Ascending aorta (tissue), 2 donors: ENCODE measurements at places on chromosomes 7 and 10.

DNA sequence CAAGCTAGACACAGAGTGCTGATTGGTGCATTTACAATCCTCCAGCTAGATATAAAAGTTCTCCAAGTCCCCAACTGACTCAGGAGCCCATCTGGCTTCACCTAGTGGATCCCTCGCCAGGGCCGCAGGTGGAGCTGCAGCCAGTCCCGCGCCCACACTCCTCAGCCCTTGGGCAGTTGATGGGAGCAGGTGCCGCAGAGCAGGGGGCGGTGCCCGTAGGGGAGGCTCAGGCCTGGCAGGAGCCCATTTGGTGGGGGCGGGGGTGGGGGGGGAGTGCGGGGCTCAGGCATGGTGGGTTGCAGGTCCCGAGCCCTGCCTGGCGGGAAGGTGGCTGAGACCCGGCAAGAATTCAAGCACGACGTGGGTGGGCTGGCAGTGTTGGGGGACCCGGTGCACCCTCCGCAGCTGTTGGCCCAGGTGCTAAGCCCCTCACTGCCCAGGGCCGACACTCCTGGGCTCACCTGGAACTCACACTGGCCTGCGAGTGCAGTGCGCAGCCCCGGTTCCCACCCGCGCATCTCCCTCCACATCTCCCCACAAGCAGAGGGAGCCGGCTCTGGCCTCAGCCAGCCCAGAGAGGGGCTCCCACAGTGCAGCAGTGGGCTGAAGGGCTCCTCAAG is 101.7 kb downstream of the ZNF438 start:
- DNase-seq: no peak

GRCh38 chr10:689452-690371 is at the start of gene DIP2C:
DIP2C (minus strand) TSS chr10:689668; CDS start chr10:689578, 90 bp downstream.
- no peak for DNase-seq

DNA sequence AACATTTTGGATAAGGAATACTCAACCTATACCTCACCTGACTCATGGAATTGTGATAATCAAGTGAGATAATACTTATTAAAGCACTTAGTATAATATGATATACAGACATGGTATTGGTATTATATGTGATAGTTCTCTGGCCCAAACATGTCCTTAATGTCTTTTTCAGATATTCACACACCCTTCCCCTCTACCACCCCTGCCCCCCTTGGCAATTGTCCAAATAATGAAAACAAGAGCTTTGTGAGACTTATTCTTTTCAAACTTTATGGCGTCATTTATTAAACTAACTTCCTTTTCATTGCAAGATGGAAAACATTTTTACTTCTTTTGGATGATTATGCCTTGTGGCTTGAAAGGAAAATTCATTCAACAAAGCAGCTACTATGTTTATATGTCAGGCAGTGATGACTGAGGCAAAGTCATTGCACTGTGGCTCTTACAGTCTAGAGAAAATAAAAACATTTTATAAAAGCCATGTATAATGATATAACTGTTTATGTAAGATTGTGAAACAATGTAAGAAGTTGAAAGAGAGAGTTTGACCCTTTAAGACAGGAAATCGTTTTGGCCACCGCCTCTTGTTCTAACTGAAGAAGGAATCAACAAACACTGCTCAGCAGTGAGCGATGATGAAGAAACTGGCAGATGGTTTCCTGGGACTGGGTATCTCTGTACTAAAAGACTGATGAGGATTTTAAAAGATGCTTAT is 27.4 kb downstream of the MINPP1 start:
- no peak for DNase-seq

GRCh38 chr7:116779931-116780330 is 82.5 kb upstream of the CAPZA2 start:
- DNase-seq: no peak

- no peak for DNase-seq
Observed at GRCh38 chr7:87575521-87575920, 25.2 kb downstream of the ABCB1 start.

DNA sequence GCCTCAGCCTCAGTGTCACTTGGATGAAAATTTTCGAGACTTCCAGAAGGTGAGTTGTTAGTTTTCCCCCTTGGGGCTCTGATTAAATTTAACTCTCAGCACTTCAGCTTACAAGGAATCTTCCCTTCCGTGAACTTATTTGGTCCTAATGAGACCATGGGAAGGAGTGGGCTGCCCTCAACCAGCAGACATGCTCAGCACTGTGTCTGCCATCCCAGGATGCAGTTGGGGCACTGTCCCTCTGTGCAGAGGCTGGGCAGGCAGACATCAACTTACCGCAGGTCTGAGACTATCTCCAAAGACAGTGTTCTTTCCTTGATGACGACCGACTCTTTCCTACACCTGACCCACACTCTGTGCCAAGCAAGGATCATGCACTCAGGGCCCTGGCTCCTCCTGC is 36.7 kb downstream of the VOPP1 start:
- DNase-seq: no peak

GRCh38 chr7:40490603-40490924 is 355.8 kb downstream of the SUGCT start:
- DNase-seq: no peak

- DNase-seq: no peak
Observed at GRCh38 chr7:155533827-155534690, 12.3 kb downstream of the CNPY1 start.

GRCh38 chr7:132240262-132240661 is 336.0 kb downstream of the PLXNA4 start:
- no peak for DNase-seq

GRCh38 chr7:77917500-77918262 is 119.1 kb downstream of the PHTF2 start:
- no peak for DNase-seq

- DNase-seq: no peak
Observed at GRCh38 chr7:69402696-69403095, 195.6 kb upstream of the AUTS2 start.

DNA sequence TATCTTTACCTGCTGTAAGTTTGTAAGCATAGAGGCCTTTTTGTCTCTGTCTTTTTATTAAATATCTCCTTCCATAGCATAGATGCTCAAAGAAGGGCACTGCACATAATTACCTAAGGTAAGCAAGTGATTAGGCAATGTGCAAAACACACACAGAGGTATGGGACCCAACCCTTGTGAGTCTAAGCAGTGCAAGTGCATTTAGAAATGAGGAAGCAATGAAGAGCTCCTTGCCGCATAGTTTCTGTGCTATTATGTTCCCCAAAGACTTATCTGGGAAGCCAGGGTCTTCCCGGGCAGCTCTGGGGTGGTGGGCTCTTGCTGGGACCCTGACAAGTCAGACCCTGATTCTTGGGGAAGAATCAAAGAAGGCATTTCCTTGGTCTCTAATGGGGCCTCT is 13.5 kb upstream of the MGAM2 start:
- DNase-seq: no peak

DNA sequence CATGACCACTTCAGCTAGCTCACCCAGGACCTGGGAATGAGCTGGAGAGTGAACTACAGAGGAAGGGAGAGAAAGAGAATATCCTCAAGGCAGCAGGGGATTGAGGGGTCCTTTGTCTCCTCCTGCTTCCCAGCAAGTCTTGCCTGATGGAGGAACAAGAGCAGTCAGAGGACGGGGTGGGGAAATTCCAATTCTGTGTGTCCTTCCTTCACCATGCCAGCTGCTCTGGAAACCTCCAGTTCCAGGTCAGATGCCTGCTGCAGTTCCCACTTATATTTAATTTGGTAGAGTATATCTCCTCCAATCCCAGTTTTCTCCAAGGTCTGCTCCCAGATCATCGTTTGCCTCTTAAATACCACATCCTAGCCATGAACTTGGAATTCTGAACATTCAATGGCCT is 21.4 kb upstream of the LEP start:
- no peak for DNase-seq

GRCh38 chr7:140977741-140978140 is 37.0 kb downstream of the MRPS33 start:
- DNase-seq: no peak

DNA sequence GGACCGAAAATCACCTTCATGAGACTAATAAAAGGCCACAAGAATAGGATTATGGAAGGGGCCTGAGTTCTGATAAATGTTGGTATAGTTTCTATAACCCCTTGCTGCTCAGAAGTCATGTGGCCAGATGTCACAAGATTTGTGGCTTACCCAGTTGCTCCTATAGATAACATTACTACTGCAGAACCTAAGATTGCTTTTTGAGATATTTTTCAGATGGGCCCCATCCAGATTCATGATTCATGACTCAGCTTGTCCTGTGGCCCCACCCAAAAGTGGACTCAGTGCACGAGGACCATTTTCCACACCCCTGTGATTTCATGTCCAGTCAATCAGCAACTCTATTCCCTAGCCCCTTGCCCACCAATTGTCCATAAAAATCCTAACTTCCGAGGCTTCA is 209.0 kb downstream of the ACTR3B start:
- DNase-seq: no peak

DNA sequence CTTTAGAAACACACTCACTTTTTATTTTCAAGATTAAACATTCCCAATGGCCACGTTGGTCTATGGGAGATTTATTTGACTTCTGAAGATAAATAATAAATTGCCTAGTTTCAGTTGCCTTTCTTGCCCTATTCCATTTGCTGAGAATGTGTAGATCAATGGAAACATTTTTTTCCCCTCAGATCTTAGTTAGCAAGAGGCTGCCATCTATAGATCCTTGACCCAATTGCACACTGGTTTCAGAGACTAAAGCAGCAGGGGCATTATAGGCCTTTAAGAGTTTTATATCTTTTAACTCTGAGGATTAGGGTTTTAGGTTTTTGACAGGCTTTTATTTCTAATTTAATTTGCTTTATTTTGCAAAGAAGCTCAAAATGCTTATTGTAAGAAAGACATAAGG is 163.2 kb upstream of the GPR26 start:
- no peak for DNase-seq

- DNase-seq: no peak
Observed at GRCh38 chr7:133501771-133502170, 248.9 kb downstream of the EXOC4 start.

DNA sequence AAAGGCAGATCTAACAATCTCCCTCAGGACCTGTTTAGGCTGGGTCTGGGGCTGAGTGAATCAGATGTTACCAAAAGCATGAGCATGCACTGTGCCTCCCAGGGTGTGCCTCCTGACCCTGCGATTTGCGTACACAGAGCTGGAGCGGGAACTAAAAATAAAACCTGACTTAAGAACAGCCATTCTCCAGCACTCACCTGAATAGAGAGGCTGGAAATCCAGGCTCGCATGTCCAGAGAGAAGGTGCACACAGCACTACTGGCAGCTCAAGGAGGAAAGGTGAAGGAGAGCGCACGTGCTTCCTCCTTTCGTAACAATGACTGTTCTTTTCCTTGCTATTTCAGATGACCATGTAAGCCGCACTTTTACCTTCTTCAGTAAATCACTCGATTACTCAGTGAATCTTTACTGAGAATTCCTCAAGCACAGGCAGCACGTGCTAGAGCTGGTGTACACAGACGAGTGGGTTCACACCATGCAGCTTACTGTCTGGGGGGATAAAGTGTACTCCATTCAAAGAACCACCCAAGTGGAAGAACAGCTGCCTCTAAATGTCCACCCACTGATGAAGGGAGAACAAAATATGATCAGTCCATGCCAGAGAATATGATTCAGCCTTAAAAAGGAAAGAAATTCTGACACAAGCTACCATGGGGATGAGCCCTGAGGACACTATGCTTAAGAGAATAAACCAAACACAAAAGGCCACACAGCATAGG is 45.6 kb downstream of the SFMBT2 start:
- DNase-seq: no peak

- DNase-seq: no peak
Observed at GRCh38 chr10:67618116-67618515, 77.9 kb downstream of the CTNNA3 start.

DNA sequence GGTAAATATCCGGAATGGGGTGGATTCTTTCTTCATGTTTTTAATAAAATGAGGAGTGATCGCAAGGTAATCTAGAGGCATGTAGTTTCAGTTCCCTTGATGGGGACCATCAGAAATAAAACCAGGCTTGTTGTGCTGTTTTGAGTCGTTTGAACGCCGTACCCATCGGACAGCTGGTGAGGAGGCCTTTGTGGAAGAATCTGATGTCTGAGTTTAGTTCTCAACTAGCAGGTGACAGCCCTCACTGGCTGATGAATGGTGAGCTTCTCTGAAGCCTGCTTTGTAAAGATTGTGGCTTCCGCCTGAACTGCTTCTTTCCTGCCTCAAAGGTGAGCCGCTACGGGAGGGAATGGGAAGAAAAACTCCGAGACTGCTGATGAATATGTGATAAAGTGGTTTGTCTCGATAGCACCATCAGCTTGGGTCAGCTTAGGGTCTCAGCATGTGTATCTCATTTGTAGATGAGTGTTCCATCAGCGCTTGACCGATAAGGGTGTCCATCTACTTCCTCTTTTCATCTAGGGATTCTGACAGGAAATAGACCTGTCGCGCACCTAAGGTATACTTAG is 977 bp downstream of the TMEM248 start:
- no peak for DNase-seq

- DNase-seq: no peak
Observed at GRCh38 chr10:31829776-31830175, 98.9 kb downstream of the ARHGAP12 start.

DNA sequence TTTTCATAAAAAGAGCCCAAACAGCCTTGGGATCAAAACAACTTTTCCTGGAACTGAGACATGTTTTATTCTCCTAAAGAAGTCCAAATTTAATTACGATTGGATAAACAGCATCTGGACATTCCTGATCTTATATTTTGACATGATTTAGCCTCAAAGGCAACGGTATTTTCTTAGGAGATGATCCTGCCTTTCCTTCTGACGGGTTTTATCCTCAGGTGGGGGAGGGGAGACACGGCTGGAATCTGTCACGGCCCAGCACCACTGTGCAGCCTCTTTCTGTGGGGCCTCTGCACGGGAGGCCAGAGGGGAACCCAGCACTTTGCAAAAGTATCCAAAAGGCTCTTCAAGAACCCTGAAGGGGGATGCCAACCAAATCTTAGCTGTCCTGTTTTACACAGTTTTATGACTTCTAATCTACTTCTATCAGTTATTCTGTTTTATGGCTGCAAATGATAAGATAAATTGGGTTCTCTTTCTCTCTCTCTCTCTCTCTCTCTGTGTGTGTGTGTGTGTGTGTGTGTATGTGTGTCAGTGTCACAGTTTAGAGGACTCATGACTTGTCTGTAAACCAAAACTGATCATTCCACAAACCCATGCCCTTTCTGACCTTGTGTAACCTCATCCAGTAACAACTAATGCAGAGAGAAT is 321.1 kb upstream of the NPVF start:
- no peak for DNase-seq

DNA sequence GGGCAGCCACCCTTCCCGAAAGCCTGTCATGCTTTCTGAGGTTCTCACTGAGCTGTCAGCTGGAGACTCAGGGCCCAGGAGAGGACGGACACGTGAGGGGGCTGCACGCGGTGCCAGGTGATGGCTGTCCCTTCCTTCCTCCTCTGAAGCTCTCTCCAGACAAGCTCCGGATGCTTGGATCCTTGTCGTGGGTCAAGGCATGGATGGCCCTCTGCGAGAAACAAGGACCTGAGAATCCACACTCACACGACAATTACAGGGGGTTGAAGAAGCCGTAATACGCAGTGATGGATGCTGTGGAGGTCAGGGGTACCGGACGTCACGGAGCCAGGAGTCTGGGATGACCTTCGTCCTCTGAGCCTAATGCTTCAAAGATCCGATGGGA is 170.3 kb downstream of the USP6NL start:
- no peak for DNase-seq
